Activated CD8-positive, alpha-beta memory T cell treated with anti-CD3 and anti-CD28 coated beads, Interleukin-2, amount 10 ng/mL, durations not matched to agents 7 days and 5 days (primary cell): ENCODE measurements at places on chromosomes 6 and 20. TPM values are rescaled to one million over a fixed set of nuclear protein-coding genes. Genes with fewer than 3 reads are reported as not detected.
A peak's percentile ranks its signal among the peaks of the same experiment; 100 is the strongest.

GRCh38 chr6:133240511-133241085 is 559 bp upstream of the EYA4 start:
- H3K4me3 ChIP-seq = no peak overlapping the region
- peak overlapping the region; percentile 54 for H3K27ac ChIP-seq
- H3K36me3 ChIP-seq = no peaks in the 10 kb centered on the region
- peaks cover 14% of the 10 kb centered on the region for H3K4me1 ChIP-seq

- no peak for DNase-seq
- H3K4me3 ChIP-seq = no peak overlapping the region
- no peaks in the 10 kb centered on the region for H3K27me3 ChIP-seq
- H3K36me3 ChIP-seq = no peaks in the 10 kb centered on the region
These were observed 12.1 kb upstream of the C20orf203 start for GRCh38 chr20:32685541-32686529.

GRCh38 chr6:76810286-76810685 is 653.0 kb downstream of the HTR1B start:
- H3K27me3 ChIP-seq = no peaks in the 10 kb centered on the region
- H3K36me3 ChIP-seq = no peaks in the 10 kb centered on the region
- no peak for DNase-seq

IL17F gene
- not detected for total RNA-seq

GRCh38 chr6:140845701-140846100 is 1287.0 kb upstream of the GJE1 start:
- H3K27me3 ChIP-seq = peaks cover 2% of the 10 kb centered on the region
- H3K36me3 ChIP-seq = no peaks in the 10 kb centered on the region
- DNase-seq = no peak
- no peak overlapping the region for H3K4me3 ChIP-seq
- H3K4me1 ChIP-seq = no peaks in the 10 kb centered on the region

PLEKHG1 gene
- total RNA-seq = 5.1 TPM

DNA sequence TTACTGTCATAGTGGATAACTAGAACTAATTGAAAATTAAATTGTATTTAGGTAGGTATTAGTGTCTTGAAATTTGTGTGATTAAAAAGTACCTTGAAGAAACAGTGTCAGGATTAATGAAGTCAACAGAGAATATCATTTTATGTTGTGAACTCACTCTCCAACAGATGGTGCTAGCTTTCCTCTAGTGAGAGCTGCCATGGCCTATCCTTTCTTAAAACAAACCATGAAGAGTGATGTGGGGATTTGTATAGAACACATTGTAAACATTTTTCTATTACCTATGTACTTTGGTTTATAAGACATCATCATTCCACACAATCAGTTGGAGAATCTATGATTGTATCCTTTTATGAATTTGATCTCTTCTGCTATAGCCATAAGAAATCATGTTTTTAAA is 4.8 kb upstream of the SRSF12 start:
- peaks cover 17% of the 10 kb centered on the region for H3K27me3 ChIP-seq
- no peak overlapping the region for H3K4me3 ChIP-seq
- H3K36me3 ChIP-seq = no peaks in the 10 kb centered on the region
- H3K4me1 ChIP-seq = no peaks in the 10 kb centered on the region

DNA sequence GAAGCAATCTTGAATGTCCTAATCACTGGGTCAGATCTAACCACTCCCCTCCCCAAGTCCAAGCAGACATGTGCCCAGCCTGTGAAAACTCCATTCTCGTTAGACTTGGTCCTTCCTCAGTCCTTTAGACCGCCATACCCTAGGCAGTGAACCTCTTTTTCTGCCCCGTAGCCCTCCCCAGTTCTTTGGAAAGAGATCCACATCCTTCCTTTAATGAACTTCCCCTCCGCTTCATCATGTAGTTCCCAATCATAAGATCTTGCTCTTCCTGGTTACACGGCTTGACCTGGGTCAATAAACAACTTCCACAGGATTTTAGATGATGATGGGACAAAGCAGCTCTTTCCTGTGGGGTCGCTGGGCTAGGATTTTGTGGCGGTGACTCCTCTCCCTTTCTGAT is 9.6 kb downstream of the AHCY start:
- peaks cover 25% of the 10 kb centered on the region for H3K36me3 ChIP-seq
- DNase-seq = no peak
- H3K4me3 ChIP-seq = no peak overlapping the region
- no peak overlapping the region for H3K27ac ChIP-seq

ARMH2 gene
- total RNA-seq = 0.28 TPM

- no peak overlapping the region for H3K4me3 ChIP-seq
- no peak overlapping the region for H3K27ac ChIP-seq
- no peaks in the 10 kb centered on the region for H3K27me3 ChIP-seq
- H3K4me1 ChIP-seq = no peaks in the 10 kb centered on the region
- H3K36me3 ChIP-seq = peaks cover 14% of the 10 kb centered on the region
These were observed 84.0 kb downstream of the TASP1 start for GRCh38 chr20:13554706-13555105.

DNA sequence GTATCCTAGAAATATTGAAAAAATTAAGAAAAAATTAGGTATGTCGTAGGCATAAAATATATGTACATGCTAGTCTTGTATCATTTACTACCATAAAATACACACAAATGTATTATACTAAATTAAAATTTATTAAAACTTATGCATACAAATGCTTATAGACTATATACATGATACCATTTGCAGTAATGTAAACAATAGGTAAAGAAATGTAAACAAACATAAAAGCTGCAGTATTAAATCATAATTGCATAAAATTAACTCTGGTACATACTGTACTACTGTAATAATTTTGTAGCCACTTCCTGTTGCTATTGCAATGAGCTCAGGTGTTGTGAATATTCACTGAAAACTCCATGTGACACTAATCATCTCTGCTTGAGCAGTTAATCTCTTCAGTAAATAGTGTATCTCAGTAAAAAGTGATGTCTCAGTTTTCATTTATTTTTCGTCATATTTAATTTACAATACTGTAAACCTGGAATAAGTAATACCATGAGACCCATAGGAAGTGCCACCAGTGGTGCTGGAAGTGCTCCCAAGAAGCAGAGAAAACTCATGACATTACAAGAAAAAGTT is 29.3 kb downstream of the RALGAPB start:
- peaks cover 49% of the 10 kb centered on the region for H3K36me3 ChIP-seq
- H3K4me1 ChIP-seq = no peaks in the 10 kb centered on the region
- no peak overlapping the region for H3K4me3 ChIP-seq
- no peak for DNase-seq
- H3K27me3 ChIP-seq = no peaks in the 10 kb centered on the region

- H3K4me1 ChIP-seq = peaks cover 4% of the 10 kb centered on the region
- peaks cover 7% of the 10 kb centered on the region for H3K36me3 ChIP-seq
- H3K27me3 ChIP-seq = no peaks in the 10 kb centered on the region
These were observed 15.2 kb downstream of the NPEPL1 start for GRCh38 chr20:58707770-58708169.

EEF1A2 gene
- total RNA-seq = not detected

DNA sequence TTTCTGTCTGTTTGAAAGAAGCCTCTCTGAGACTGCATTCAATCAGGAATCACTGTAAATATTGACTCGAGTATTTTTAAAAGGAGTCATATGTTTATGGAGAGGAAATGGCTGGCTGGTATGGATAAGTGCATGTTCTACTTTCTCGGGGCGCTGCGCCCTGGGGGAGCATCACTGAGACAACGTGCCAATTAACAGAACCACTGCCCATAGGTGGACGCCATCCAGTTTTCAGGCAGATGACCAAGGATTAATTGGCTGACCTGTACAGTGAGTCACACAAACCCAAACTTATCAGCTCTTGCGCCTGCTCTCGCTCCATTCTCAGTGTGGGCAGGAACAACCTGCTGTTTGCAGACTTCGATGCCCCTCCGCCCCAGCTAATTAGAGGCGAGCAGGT is 571.2 kb downstream of the QKI start:
- no peak for DNase-seq
- peaks cover 5% of the 10 kb centered on the region for H3K4me1 ChIP-seq
- H3K4me3 ChIP-seq = no peak overlapping the region
- H3K36me3 ChIP-seq = no peaks in the 10 kb centered on the region
- no peak overlapping the region for H3K27ac ChIP-seq
- no peaks in the 10 kb centered on the region for H3K27me3 ChIP-seq

DNA sequence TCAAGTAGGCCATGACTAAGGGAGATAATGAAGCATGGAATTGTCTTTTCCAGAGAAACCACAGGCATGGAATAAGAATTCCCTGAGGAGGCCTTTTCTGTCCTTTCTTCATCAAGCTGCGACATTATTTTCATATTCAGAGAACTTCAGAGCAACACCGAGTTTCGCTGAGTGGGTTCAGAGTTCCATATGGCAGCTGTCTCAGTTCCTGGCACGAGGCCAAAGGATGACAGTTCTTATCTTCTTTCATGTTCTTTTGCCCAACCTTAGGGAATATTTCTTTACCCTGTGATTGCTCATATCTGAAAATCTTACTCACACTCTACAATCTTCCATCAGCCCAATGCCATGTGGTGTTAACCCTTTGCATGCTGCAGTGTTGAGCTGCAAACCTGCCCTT is 135.3 kb upstream of the BMP2 start:
- H3K4me1 ChIP-seq = no peaks in the 10 kb centered on the region
- H3K27me3 ChIP-seq = no peaks in the 10 kb centered on the region
- no peak overlapping the region for H3K27ac ChIP-seq
- H3K4me3 ChIP-seq = no peak overlapping the region
- no peaks in the 10 kb centered on the region for H3K36me3 ChIP-seq

RAB44 gene
- not detected for total RNA-seq

GRCh38 chr20:19773471-19773870 is 15.4 kb downstream of the RIN2 start:
- peaks cover 9% of the 10 kb centered on the region for H3K27me3 ChIP-seq
- no peak overlapping the region for H3K27ac ChIP-seq
- no peaks in the 10 kb centered on the region for H3K4me1 ChIP-seq
- H3K4me3 ChIP-seq = no peak overlapping the region

DNA sequence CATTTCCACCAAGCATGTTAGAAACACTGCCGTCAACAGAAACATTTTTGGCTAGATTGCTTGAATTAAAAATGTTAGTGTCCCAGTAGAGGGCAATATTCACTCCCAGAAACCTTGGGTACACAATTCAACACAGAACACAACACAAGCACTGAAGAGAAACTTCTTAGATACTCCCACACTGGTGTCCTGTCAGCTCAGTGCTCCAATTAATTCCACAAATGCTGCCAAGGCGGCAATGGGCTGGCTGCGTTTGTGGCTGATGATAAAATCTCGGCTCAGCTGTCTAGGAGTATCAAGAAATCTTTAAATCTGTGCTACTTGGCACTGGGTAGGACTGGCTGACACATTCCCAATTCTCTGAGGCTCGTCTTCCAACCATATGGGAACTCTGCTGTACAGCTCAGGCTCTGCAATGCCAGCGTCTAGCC is 39.3 kb downstream of the BEND3 start:
- H3K27ac ChIP-seq = no peak overlapping the region
- H3K4me3 ChIP-seq = no peak overlapping the region
- no peaks in the 10 kb centered on the region for H3K27me3 ChIP-seq
- no peaks in the 10 kb centered on the region for H3K36me3 ChIP-seq

DNA sequence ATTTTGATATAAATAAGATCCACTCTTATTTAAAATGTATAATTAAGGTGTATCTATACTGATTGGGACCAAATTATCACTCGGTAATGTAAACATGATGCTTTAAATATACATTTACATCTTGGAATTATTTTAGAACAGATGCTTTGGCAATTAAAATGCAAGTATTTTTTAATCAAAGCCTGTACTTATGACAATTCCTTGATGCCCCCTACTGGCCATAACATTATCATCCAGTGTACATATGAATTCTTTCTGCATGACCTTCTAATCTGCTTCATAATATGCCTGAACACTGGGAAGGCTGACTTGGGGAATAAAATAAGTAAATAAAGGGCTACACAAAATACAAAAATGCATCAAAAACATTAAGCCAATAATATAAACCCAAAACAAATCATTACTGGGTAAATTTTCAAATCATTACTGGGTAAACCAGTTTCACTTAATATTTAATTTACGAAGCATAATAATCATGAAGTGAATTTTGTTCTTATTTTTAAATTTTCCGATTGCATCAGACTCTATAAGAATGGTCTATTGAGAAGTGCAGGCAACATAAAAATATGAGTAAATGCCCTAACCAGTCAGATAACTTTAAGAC is 65.1 kb downstream of the CGA start:
- H3K27me3 ChIP-seq = peaks cover 18% of the 10 kb centered on the region
- H3K4me1 ChIP-seq = no peaks in the 10 kb centered on the region
- no peak overlapping the region for H3K27ac ChIP-seq
- no peaks in the 10 kb centered on the region for H3K36me3 ChIP-seq
- no peak overlapping the region for H3K4me3 ChIP-seq

DNA sequence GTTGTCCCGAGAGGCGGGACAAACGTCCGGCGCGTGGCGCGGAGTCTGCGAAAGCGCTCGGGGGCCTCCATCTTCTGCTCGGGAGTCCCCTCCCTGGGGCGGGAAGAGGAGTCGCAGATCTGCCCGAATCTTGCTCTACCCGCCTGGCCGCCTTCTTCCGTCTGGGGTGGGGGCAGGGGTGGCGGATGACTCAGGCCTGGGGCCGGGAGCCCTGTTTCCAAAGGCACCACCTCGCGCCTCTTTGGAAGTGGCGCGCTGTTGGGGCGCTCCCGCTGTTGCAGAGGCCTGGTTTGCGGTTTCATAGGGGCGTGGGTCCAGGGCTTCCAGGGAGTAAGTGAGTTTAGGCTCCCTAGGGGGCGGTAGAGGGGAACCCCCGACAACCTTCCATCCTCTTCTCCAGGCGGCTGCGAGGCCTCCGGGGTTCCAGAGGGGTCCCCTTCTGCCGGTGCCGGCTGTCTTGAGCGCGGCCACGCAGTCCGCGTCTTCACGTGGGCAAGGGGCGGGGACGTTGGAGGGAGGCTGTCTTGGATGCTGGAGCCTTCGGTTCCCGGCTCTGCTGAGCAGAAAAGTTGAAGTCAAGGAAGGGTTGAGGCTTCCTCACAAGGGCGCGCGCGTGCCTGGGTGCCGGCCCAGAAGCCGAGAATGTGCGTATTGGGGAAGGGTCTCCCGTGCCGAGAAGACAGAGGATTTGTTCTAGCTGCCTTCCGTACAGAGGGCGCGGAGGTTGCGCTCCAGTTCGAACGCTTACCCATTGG is 2.6 kb upstream of the TFAP2C start:
- H3K27ac ChIP-seq = no peak overlapping the region
- no peak for DNase-seq
- peaks cover 7% of the 10 kb centered on the region for H3K4me1 ChIP-seq

DNA sequence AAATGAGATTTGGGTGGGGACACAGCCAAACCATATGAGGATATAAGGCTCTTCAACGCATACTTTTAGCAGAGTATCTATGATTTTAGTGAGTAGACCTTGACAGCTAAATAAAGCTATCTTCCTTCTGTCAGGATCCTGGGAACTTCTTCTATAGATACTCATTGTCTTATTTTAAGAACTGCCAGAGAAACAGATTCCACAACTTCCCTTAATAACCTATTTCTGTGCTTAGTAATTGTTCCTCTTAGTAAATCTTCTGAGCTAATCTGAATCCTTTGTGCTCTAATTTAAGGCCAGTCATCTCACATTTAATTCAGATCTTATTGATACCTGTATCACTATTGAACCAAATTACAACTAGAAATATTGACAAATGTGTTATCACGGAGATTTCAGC is 64.0 kb upstream of the CEP85L start:
- H3K27me3 ChIP-seq = no peaks in the 10 kb centered on the region
- H3K27ac ChIP-seq = no peak overlapping the region
- no peak overlapping the region for H3K4me3 ChIP-seq
- H3K36me3 ChIP-seq = peaks cover 2% of the 10 kb centered on the region
- no peak for DNase-seq
- peaks cover 45% of the 10 kb centered on the region for H3K4me1 ChIP-seq
